Sigmoid colon (tissue), 7 donors: ENCODE measurements at places on chromosomes 13 and 19.
A peak's percentile ranks its signal among the peaks of the same experiment; 100 is the strongest.

DNA sequence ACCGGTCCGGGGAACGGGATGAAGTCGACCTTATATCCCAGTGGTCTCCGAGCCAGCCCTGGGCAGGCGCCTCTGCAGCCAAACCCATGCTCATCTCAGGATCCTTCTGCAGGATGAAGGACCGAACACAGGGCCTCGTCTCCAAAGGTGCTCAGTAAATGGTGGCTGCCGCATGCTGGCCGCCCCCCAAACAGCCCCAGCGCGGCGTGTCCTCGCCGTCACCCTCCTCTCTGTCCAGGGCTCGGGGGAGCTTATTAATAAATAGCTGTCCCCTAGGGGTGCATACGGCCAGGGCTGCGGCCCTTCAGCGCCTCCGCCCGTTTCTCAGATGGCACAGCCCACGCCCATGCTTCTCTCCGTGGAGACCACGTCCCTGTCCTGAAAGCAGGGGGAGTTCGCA, 32.6 kb upstream of the SPACA7 start:
- DNase-seq: no peak

- no peak for DNase-seq
Observed at GRCh38 chr19:16615808-16616207, 12.2 kb downstream of the MED26 start.

DNA sequence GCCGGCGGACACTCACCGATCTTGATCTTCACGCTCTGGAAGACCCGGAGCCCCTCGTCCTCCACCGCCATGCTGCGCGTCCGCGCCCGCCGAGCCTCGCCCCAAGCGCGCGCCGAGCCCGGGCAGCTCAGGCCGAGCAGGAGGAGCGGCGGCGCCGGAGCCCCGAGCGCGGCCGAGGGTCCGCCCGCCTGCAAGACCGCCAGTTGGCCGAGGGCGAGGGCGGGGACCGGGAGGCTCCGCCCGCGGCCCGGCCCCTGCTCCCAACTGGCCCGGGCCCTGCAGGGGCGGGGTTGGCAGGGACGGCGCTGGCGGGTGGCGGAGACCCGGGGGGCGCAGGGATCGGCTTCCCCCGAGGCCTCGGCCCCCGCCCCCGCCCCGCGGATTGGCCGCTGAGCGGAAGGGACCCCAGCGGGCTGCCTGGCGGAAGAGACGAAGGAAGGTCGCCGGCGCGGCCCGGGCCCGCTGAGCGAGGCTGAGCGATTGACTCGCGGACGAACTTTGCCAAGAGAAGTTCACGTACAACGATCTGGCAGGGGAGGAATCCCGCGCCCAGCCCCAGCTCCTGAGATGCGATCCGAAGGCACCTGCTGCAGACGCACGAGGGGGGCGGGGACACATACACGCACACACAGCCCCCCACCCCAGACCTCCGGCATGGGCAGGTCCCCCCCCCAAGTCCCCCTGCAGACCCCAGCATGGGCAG, at the start of gene RASA3:
TSS of gene RASA3 (minus strand) at position 205 of the 703 bp plus-strand sequence. CDS start at position 71, 134 bp downstream.
- DNase-seq: peak; percentile 88

GRCh38 chr13:50421473-50422130, 406.4 kb downstream of the KCNRG start:
- DNase-seq: no peak

DNA sequence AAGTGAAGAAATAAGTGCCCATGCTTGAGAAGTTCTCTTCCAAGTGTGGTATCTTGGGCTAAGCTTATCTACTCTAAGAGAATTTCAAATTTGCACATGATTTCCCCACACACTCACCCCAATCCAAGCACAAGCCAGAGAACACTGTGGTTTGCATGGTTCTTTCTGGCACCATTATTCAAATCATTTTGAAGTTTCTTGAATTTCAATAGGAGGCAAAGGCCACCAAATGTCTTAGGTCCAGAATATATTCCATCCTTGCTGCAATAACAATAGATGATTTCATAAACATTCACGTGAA, 359.7 kb downstream of the IRS2 start:
- no peak for DNase-seq

DNA sequence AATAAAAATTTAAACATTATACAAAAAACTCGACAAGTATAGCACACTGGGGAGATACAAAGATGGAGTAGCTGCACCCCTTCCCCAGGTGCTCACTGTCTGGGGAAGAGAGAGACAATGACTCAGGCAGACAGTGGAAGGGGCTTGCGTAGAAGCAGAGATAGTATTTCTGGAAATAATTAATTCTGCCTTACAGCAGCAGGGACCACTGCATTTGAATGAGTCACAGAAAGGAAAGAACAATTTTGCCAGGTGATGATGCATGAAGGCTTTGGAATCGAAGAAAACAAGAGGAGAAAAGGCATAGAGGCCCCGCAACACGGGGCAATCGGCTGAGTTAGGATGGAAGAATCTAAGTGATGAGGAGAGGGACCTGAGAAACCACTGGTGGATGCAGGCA, 447.4 kb downstream of the EFNB2 start:
- DNase-seq: no peak

DNA sequence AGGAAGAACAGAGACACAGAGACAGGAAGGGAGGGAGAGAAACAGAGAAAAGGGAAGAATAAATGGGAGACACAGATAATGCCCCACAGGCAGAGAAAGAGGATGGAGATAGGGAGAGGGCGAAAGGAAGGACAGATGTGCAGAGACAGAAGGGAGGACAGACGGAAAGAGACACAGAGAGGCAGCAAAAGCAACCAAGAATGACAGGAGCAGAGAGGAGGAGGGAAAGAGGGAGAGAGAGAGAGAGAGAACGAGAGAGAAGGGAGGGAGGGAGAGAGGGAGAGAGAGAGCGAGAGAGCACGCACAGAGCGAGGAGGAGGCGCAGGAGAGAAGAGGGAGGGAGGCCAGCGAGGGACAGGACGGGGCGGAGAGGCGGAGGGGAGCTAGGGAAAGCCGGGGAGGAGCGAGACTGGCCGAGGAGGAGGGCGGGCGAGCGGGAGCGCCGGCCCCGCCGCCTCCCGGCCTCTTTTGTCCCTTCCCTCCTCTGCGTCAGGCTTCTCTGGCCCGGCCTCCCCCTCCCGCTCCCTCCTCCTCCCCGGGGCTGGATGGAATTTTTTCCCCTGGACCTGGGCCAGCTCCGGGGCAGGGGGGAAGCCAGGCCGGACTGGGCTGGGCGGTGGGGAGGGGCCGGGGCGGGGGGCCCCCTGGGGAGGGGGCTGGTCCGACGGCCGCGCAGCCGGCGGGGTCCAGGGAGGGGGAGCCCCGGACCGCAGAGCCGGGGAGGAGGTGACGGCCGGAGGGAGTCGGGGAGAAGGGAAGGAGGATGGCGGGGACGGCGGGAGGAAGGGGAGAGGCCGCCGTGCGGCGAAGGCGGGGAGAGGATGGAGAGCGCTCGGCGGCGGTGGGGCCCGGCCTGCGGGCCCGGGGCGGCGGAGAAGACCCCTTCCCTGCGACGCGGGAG, 4.2 kb upstream of the SPACA6 start:
- peak; percentile 97 for DNase-seq

GRCh38 chr19:3642987-3643673, 16.5 kb upstream of the CACTIN start:
- DNase-seq: no peak

- DNase-seq: no peak
Observed at GRCh38 chr19:29988351-29988750, 46.3 kb downstream of the URI1 start.

DNA sequence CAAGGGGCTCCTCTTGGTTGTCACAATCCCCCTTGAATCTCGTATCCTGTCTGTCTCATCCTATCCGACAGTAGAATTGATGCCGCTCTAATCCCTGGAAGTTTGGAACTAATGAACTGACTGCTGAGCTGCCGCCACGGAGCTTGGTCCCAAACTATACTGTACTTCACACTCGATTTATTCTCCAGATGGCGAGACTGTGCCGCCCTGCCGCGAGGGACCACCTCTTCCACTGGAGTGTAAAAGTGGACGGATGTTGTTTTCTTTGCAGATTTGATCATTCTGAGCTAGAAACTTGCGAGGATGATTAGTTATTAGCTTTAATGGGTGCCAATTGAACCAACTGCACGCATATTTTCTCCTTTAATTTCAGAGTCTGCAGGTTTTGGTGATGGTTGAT, 117.2 kb downstream of the ZIC5 start:
- no peak for DNase-seq

DNA sequence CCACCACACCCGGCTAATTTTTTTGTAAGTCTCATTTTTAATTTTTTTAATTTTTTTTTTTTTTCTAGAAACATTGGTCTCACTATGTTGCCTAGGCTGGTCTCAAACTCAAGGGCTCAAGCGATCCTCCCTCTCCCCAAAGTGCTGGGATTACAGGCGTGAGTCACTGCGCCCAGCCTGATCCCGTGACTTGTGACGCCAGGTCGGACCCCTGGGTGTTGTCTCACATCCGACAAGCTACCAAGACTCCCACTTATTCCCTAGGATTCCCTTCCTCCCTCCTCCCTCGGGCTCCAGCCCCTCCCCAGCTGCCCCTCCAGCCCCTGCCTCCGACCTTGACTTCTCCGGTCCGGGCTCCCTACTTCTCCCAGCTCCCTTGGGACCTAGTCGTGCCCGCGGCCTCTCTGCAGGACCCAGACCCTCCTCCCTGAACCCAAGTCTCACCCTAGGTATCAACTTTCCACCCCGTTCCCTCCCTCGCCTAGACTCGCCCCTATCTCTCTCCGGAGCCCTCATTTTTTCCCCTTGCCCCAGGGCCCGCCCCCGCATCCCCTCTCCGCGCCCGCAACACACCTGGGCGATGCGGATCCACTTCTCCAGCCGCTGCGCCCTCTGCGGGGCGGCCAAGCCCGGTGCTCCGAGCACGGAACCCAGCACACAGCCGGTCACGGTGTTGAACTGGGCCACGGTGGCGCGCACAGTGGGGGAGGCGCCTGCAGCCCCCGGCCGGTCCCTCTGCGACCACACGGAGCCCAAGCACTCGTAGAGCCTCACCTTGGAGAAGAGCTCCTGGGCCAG, 13.1 kb downstream of the RGL3 start:
- no peak for DNase-seq

- no peak for DNase-seq
Observed at GRCh38 chr13:67859904-67860303, 629.8 kb upstream of the PCDH9 start.

DNA sequence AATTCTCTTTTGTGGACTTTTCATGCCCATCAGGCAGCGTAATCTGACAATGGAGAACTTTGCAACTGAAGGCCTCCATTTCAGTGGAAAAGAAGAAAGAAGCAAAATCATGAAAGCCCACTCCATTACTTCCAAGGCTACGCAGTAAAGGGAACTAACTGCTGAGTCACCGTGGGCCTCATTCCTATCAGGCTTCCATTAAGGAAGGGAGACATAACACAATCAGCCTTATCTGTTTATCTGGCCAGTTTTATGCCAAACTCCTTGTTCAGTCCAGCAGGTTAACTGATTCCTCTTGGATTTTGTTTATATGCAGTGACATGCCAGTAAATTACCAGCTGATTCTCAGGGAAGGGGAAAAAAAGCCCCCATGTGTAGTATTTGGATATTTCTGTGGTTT, 56.8 kb upstream of the KATNAL1 start:
- DNase-seq: no peak

GRCh38 chr13:20682061-20682460, 21.4 kb upstream of the IL17D start:
- no peak for DNase-seq

GRCh38 chr19:54532528-54532927, 29.9 kb downstream of the LAIR2 start:
- no peak for DNase-seq

DNA sequence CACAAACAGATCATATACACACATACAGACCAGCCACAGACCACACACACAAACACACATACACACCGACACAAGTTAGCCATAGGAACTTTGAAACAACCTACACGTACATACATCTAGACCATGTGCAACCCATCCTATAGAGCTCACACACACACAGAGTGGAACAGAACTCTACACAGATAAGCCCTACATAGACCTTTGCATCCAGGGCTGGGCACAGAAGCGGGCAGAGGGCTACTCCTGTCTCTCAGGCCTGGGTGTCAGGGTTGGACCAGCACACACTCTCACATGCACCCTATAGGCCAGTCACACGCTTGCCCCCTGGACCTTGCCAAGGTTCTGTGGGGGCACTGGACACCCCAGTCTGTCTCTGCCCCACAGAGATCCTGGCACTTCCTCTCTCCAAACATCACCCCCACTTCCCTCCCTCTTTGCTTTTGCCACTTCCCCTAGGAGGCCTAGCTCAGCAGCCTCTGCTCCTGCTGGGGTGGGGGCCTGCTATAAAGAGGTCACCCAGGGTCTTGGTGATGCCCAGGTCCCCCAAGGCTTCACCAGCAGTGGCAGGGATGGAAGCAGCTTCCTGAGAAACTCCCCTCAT, 5.8 kb upstream of the JUNB start:
- DNase-seq: no peak

- no peak for DNase-seq
Observed at GRCh38 chr19:35554076-35554475, 8.7 kb downstream of the TMEM147 start.

GRCh38 chr19:49849433-49850220, 1.3 kb upstream of the PTOV1 start:
- DNase-seq: no peak

- no peak for DNase-seq
Observed at GRCh38 chr19:4007836-4008539, 452 bp downstream of the PIAS4 start.

GRCh38 chr13:23963947-23964346, 66.6 kb upstream of the C1QTNF9B start:
- DNase-seq: no peak

- DNase-seq: peak; percentile 79
Observed at GRCh38 chr19:49057636-49058234, at the start of gene CGB7. Gene CGB7 (minus strand): TSS chr19:49057749. CDS start chr19:49055375, 2,374 bp downstream.

DNA sequence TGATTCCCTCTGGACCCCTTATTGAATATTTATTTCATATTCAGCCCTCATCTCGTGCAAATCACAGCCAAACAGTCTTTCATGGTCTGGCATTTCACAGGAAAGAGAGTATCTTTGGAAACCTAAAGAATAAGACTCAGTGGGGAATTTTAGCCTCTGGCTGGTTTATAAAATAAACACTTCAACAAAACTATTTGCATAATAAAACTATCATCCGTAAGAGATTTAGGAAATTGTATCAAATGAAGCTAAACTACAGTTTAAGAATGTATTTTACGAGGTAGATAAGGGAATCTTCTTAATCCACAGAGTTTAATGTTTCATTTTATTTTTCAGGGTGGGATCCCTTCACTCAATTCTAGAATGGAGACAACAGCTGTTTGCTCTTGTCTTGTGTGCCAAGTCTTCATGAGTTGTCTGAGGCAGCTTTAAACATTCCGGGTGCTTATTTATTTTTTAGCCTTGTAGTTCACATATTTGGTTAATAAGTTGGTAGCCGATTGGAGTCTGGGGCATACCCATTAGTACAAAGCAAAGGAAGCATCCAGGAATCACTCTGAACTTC, 634.4 kb upstream of the KLF12 start:
- no peak for DNase-seq
